ENCODE measurements at places on chromosomes 1 and 21. TPM values are rescaled to one million over a fixed set of nuclear protein-coding genes. Genes with fewer than 3 reads are reported as not detected.

The VAV3 gene
- total RNA-seq: 26.2 TPM

The ADPRS gene
- total RNA-seq: 30.6 TPM

The BECN2 gene
- not detected for total RNA-seq

GRCh38 chr1:6668503-6668902 lies 33.1 kb downstream of the DNAJC11 start:
- no peak for DNase-seq

GRCh38 chr1:2382621-2383361 lies 8.6 kb downstream of the MORN1 start:
- DNase-seq: peak; percentile 20

- no peak for DNase-seq
These were observed 75.0 kb upstream of the C8B start for GRCh38 chr1:57040811-57041210.

Data from mammary epithelial cell (primary cell).